ENCODE measurements at places on chromosomes 7 and 10.
A peak's percentile ranks its signal among the peaks of the same experiment; 100 is the strongest.

DNA sequence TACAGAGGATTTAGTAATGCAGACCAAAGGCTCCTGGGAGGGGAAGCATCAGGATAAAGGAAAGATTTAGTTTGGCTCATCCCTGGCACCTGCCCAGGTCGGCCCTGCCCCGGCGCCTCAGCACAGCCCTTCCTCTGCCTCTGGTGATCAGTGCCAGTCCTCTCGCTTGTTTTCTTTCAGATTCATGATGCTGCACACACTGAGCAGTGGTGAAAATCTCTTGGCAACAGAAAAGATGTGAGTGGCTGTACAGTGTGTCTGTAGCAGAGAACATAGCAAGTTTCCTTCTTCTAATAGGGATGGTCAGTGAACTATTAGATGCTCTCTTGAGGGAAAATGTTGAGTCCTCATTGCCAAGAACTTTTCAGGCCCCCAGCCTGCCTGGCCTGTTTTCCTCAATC is 994.1 kb downstream of the KCNMA1 start:
- no peak for DNase-seq

DNA sequence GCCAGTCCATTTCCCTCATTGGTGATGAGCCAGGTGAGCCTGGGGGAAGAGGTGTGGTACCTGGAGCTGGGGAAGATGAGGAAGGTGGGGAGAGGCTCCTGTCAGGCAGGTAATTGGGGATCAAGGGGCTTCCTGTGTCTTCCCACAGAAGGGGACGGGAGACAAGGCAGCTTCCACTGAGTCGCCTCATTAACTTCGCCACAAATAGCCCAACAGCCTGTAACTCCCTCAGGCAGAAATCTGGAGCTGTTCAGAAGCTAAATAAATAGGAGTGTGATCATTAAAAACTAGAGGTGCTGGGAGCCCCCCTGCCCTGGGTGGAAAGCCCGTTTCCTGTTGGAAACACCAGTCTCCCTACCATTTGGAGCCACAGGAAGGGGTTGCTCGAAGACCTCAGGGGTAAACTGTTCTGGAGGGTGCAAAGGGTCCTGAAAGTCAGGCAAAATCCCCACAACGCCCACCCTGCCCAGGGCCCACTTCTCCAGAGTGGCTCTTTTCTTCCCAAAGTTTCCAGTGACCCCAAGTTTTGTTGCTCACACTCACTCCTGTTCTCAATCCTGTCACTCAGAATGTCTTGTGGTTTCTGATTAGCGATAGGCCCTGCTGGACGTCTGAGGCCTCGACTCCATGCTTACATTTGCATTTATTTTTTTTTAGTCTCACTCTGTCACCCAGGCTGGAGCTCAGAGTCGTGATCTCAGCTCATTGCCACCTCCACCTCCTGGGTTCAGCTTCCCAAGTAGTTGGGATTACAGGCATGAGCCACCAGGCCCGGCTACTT is 25.7 kb downstream of the UNC5B start:
- DNase-seq = no peak

- DNase-seq = no peak
Observed at GRCh38 chr7:2870471-2870931, 26.4 kb upstream of the GNA12 start.

DNA sequence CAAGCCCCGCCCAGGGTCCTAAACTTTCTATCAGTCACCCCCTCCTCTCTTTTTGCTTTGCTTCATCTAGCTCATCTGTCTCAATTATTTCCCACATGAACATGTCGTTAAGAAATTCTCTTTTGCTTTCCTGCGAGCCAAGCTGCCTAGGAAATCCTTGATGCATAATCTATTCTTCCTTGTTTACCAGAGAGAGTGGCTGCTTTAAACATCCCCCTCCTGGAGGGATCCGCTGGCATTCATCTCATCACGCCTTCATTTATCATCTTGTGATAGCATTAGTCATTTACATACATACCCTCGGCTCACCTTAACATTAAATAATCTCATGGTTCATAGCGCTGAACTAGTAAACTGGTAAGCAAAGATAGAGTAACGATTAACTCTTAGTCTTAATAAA is 96.7 kb downstream of the ANK3 start:
- DNase-seq = no peak

DNA sequence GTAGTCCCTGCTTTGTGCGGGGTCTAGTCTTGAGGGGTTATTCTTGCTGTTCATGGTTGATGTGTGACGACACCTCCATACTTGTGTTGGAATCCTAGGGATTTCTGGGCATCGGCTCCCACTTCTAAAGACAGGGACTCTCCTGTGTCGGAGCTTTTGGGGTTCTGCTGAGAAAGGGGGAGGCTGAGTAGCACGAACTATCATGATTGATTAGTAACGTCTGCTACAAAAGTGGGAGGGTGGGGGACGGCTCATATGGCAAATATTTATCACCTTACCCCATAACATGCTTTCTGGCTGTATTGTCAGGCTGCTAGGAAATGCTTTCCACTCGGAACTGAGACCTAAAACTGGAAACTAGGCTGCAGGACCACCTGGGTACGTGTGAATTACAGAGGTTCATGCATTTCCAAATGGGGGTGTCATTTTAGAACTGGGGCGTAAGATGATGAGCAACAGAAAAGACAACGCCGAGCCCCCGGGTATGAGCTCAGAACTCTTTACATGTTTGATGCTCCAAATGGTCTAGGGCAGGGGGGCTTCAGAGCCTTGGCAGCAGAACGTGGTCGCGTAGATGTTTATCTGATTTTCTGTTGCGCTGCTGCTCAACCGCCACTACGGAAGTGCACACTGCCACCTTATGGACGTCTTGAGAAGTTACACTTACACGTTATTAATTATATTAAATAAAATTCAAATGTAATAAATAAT is 15.1 kb upstream of the NME8 start:
- DNase-seq = peak; percentile 6

GRCh38 chr10:102122450-102122849 is 2.3 kb upstream of the LDB1 start:
- DNase-seq = no peak

DNA sequence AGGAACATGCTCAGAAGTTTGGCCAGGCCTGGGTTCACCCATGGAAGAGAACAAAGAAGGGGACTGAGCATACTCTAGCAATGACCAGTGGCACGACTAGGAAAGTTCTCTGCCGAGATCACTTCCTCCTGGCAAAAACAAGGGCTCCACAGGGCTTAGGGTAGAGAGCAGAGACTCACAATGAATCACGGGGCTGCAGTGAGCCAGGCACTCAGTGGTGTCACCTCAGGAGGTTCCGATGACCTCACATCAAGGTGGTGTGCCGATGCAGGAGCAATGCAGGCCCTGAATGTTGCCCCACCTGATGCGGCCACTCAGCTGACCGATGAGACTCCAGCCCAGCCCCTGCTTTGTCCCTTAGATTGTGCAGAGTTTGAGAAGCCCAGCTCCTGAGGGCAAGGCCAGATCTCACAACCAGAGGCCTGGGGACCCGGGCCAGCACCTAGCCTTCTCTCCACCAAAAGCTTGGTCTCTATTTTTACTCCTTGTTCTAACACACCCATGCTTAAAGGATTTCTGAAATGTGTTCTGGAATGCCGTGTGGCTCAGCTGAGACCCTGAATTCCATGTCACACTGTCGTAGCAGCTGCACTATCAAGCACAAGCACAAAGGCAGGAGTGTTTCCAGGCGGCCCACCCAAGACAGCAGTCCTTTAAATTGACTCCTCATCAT is 60.9 kb downstream of the COBL start:
- DNase-seq = no peak

All from non-pigmented ciliary epithelial cell (primary cell).